NCI-H2171 (cell line): ENCODE measurements at places on chromosomes 4 and X.

DNA sequence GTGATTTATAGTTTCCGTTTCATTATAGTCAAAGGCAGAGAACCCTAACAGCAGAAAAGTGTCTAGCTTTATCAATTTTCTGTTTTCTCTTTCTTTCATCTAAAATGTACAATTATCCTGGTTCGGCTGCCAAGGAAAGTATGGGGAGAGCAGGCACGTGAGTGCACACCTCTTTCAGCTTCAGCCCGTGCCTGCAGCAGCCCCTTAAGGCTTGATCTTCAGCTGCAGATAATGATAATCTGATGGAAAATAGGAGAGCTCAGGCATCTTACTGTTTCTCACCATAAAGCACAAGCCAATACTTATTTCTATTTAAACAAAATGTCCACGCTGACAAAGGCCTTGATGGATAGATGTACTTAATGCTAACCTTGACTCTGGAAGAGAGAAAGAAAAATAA, 334.4 kb downstream of the UNC5C start:
- DNase-seq = no peak

DNA sequence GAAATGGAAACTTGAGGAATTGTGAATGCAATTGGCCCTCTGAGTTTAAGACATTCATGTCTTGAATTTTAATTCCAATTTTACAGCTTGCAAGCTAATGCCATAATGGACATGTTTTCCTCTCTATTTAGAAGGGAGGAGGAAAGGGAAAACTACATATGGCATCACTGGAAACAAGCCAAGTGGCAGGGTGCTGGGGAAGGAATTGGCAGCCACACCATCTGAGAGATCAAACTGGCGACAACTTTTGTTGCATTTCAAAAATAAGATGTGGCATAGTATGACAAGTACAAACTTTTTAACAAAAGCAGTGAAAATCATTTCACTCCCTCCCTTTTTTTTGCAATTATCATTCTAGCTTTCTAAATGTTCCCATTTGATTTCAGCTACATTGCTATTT, 615.6 kb downstream of the CENPC start:
- peak; percentile 71 for DNase-seq

- no peak for DNase-seq
Observed at GRCh38 chr4:189837471-189837870, 103.2 kb upstream of the FRG1 start.

DNA sequence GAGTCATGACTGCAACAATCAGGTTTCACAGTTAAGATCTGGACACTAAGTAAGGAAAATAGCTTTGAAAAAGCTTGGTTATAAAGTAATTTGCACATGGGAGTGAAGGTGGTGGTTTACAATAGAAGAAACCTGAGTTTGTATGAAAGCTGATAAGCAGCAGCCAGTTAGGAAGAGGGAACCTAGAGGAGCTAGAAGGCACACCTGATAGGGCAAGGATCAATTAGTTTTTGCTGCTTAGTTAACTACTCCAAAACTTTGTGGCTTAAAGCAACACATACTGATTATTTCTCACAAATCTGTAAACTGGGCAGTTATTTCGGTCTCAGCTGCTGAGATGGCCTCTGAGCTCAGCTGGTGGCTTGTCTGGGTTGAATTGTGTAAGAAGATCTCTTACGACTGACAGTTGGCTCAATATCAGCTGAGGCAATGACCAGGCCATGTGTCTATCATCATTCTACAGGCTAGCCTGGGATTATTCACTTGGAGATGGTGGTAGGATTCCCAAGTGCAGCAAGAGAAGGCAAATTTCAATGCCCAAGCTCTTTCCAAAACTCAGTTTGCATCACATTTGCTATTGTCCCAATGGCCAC, 255.0 kb upstream of the PITX2 start:
- no peak for DNase-seq

DNA sequence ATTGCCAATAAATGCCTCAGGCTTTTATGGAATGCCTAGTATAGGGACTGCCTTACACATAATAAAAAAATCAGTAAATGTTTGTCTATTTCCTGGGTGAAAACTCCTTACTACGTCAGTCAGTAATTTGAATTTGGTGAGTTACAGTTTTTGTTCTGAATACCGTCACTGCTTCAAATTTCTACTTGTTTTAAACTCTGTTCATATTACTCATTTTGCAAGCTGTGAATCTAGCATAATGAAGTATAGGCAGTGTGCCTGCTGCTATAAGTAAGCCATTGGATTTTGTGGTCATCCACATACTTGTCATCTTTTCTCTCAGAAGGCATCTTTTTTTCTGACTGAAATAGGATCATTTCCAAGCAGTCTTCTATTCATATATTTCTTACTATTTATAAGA, 43.1 kb downstream of the SYNPO2 start:
- no peak for DNase-seq

- DNase-seq = no peak
Observed at GRCh38 chrX:1591863-1592469, 562 bp downstream of the AKAP17A start.

DNA sequence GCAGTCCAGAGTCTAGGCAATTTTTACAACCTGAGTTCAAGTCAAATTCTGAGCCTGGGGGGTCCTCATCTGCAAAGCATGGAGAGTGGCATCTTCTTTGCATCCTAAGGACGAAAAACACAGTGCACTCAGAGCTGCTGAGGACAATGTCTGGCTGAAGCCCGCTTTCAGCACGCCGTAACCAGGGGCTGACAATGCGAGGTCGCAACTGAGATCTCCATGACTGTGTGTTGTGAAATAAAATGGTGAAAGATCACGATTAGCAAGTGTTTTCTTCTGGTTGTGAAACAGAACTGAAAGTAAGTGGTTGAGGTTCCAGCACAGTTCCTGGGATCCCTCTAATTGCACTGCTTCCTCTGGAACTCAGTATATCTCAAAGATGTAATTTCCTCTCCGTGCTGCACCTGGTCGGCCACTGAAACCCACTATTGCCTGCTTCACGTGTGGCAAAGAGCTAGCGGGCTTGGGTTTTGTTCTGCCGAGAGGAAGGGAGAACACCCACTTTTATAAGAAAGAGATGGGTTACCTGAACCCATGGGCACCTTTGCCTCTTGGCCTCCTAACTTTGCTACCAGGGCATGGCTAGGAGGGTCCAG, 7.7 kb upstream of the F11 start:
- no peak for DNase-seq

- no peak for DNase-seq
Observed at GRCh38 chr4:83876047-83876446, 340.1 kb downstream of the GPAT3 start.

DNA sequence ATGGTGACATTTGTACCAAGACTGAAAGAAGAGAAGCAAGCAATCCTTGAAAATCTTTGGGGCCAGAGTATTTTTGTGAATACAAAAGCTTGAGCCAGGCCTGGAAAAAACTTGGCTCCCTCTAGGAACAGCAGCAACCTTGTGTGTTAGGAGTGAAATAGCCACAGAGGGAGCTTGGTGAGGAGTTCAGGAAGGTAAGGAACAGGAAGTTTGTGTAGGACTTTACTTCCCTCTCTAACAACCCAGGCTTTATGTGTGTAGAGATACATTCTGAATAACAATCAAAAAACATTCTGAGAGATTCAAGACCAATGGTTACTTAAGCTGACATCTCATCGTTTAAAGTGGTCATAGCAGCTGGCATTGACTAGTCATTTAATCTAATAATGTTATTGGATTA, 668.5 kb downstream of the PCDH18 start:
- no peak for DNase-seq

DNA sequence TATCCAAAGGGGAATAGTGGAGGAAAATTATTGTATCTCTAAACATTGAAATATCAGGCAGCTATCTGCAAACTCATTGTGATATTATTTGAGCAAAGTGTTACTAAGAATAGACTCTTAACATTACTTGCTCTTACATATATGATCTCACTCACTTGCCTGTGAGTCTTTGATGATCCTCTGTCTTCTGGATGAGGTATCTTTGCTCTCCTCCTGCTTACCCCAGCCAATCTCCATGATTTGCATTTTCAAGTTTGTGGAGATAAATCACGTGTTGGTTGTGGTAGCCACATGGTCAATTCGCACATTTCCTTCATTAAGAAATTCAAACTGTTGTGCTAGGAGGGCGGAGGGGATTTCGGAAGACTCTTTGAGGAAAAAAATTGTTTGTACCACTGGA, 169.9 kb upstream of the S100G start:
- no peak for DNase-seq
